ENCODE measurements at places on chromosomes 2 and 18.

DNA sequence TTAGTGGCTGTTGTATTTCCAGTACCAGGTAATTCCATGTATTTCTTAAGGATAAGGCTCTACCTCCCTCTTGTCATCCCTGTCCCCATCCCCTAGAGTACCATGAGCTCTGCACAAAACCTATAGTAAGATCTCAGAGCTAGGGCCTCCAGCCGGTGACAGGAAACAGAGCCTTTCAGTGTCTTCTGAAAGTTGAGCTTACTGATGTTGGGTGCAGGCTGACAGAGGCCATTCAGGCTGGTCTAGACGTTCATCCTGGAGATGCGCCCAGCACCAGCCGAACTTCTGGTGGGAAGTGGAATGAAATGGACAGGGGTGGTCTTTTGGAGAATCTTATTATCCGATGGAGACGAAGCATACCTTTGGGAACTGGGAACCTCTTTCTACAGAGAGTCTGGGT is 16.7 kb upstream of the LYPD6B start:
- ATAC-seq: no peak

GRCh38 chr2:239167766-239168444 is 232.9 kb downstream of the HDAC4 start:
- ATAC-seq: no peak

DNA sequence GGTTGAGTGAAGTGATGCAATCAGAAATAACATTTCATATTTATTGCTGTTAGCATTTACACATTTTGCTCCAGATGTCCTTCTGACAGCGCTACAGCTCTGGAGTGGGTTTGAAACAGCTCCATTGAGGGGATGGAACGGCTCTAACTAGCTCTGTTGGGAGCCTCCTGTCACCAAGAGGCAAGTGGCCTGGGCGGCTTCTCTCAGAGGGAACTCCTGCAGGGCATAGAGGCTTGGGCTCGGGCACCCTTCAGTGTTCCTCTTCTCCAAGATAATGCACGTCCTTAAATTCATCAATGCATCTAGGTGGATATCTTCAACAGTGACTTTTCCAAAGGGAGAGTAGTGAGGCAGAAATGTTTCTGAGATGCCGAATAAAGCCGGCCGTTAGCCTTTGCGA is 122.5 kb downstream of the CNTNAP5 start:
- ATAC-seq: no peak

- no peak for ATAC-seq
Measured at GRCh38 chr2:195649629-195650190, 7.3 kb upstream of the SLC39A10 start.

DNA sequence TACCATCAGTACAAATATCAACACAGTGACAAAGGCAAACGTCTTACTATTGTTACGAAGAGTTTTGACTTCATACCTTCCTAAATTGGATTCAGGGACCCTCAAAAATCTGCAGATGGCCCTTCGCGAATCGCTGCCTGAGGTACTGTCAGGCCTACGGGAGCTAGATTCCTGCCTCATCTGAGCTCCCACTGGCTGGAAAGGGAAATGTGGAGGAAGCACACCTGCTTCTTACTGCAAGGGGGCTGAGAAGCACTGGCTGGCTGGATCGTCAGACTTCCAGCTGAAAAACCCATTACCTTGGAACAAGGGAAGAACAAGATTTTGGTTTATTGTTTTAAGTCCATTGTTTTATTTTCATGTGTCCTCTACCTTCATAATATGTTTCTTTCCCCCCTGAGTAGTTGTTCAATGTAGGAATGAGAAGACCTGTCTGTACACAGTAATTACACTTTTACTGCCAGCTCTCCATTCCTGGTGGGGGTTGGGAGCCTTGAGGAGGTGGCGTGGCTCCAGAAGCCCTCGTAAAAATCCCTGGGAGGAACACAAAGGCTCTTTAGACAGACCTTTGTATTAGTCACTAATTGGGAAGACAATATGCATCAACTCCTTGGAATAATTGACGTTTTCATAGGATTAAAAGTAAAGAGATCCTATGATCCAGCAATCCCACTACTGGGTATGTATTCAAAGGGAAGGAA is 124.1 kb upstream of the NOSTRIN start:
- ATAC-seq: no peak

- ATAC-seq: peak; percentile 66
Measured at GRCh38 chr2:15636972-15637785, 45.5 kb downstream of the DDX1 start.

DNA sequence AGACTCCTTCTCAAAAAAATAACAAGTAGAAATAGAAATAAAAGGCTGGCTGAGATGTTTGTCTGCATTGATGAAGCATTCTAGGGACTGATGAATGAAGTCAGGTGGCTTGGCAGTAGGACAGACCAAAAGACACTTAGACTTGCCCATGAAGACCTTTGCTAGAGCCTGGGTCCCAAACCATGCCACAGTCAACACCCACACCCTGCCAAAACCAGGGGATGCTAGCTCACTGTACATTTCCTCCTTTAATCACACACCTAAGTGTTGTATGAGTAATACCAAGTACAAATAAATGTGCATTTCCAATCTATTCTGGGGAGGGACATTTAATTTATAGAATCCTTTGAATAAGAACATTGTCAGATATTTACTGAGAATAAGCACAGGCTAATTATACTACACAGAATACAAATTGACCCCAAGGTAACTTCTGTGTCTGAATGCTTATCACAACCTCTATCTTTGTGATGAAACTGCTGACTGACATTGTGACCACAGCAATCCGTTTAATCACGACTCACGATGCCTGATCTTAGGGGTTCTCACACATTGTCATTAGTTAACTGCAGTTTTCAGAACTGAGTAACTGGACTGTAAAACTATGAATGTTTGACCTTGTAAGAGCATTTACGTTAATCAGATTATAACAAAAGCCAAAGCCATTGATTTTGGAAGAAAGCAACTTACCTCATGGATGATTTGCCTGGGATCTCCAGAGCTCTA is 10.5 kb upstream of the NOL10 start:
- peak; percentile 56 for ATAC-seq

- no peak for ATAC-seq
Measured at GRCh38 chr18:28875059-28875458, 698.1 kb upstream of the CDH2 start.

DNA sequence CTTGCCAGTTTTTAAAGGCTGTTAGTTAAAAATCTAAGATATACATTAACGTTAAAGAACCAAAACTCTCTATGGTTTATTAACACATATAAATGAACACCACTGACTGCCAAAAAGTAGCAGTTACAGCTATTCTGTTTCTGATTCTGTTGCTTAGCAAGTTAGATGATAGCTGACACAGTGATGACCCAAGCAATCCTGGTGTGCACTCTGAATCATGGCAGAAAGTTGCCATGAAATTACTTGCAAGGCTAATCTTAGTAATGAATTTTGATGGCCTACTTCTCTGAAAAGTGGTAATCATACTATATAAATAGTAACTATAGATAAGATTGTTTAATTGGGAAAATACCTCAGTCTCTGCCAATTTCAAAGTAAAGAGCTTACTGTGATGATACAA is 57.7 kb downstream of the ROCK2 start:
- ATAC-seq: peak; percentile 32

DNA sequence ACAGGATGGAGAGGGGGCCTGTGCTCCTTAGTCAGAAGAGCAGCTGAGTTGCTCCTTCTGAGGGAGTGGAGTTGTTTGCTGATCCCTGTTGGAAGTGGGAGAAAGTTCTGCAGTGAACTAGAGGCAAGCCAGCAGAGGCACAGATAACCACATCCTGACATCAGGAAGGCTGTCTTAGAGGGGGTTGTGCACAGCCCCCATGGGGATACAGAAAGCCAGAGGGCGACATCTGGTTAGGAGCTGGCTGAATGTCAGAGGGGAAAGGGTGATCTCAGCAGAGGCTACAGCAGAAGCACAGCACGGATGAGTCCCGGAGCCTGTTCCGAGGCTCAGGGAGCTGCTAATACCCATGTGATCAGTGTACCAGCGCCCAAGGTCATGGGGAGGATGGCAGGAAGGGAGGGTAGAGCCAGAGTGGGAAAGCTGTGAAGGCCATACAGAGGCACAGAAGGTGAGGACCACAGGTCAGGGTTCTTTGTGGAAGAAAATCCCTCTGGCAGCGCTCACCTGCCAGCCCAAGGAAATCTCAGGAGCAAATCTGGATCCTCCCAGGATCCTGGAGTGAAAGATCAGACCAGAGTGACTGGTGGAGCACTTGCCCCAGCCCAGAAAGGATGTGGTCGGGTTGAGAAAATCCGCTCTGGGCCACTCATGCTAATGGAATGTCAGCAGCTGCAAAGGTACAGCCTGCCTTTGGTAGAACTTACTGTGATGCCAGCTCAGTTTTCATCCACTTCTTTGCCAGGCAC is 111.8 kb downstream of the STPG4 start:
- ATAC-seq: no peak

- no peak for ATAC-seq
Measured at GRCh38 chr2:216673021-216673420, 22.3 kb downstream of the IGFBP5 start.

DNA sequence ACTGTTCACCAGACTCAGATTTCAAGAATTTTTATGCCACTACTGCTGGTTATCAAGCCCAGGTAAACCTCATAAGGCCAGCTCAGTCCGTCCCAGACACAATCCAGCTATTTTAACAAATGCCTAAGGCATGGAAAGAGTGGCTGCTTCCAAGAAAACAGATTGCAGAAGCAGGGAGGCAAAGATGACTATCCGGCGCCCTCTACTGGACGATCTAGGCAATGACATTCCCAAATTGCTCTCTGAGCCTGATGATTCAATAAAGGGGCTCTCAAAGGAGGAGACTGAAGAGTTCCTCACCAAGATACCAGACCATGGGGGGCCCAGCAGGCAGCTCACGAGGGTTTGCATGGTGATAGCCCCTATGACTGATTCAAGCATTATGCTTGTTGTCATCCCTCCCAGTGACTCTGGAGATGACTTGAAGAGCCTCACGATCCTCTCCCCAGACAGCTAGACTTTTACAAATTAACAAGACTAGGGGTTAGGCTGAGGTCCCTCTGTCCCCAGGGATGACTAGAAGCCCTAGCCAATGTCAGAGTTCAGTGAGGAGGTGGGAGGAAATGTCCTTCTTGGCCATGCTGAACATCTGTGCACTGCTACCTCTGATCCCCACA is 25.0 kb downstream of the SERPINB8 start:
- no peak for ATAC-seq

GRCh38 chr18:10081492-10081891 is 167.7 kb downstream of the VAPA start:
- ATAC-seq: no peak

DNA sequence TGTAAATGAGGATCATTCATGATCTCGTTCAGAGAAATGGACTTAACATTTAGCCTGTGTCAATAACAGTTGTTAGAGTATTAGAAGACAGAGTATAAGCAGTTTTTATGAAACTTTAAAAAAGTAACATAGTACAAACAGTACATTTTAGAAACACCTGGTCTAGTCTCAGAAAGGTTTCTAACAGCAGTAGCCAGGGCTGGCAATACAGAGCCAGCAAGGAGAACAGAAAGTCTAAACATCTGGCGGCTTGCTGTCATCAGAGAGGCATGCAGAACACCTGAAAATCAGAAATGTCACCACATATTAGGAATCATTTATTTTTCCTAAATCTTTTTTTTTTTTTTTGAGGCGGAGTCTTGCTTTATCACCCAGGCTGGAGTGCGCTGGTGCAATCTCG is 50.1 kb downstream of the RPL31 start:
- ATAC-seq: no peak

Data from activated T-helper 17 cell treated with anti-CD3 and anti-CD28 coated beads, Interleukin-2, amount 50 U/mL, for 72 hours (primary cell).